T-helper 17 cell (primary cell): ENCODE measurements at places on chromosomes 1 and 21. TPM values are rescaled to one million over a fixed set of nuclear protein-coding genes. Genes with fewer than 3 reads are reported as not detected.

The OR10Z1 gene
- not detected for total RNA-seq

The ESPN gene
- 13.2 TPM for total RNA-seq

The SHC1 gene
- 105 TPM for total RNA-seq

The SYPL2 gene
- total RNA-seq, result not detected

The CALML6 gene
- 0.55 TPM for total RNA-seq

The CHI3L2 gene
- total RNA-seq, result 8.1 TPM

The S100A1 gene
- not detected for total RNA-seq

The RAB25 gene
- total RNA-seq, result 1.8 TPM

The TNNT2 gene
- not detected for total RNA-seq

The WNT3A gene
- total RNA-seq, result not detected

The IL20 gene
- not detected for total RNA-seq

The LMX1A gene
- total RNA-seq, result not detected

The AMY1B gene
- not detected for total RNA-seq

The IL10 gene
- total RNA-seq, result 0.20 TPM

The THEMIS2 gene
- total RNA-seq, result 33.6 TPM

The ZYG11B gene
- total RNA-seq, result 13.5 TPM
